ENCODE measurements at places on chromosomes 16 and 17. TPM values are rescaled to one million over a fixed set of nuclear protein-coding genes. Genes with fewer than 3 reads are reported as not detected.

LGALS9C gene
- total RNA-seq, result not detected

EFNB3 gene
- 5.1 TPM for total RNA-seq

GRCh38 chr17:28956112-28956511, 4.8 kb upstream of the PHF12 start:
- DNase-seq, result no peak

DNA sequence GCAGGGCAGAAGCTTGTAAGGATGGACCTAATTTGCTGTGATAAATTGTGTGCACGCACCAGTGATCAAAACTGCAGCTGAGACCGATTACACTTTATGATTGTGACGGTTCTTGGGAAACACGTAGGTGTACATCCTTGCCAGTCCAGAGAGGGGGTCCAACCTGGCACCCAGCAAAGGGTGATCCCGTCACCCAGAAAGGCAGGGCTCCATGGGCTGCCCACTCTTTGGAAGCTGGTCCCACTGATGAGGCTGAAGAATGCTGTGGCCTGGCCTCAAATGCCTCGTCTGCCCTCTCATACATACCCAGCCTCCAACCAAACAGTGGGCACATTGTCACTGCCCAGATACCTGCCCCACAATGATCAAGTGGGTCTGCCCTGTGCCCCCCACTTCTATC, 132.0 kb downstream of the C16orf78 start:
- DNase-seq, result no peak

DNA sequence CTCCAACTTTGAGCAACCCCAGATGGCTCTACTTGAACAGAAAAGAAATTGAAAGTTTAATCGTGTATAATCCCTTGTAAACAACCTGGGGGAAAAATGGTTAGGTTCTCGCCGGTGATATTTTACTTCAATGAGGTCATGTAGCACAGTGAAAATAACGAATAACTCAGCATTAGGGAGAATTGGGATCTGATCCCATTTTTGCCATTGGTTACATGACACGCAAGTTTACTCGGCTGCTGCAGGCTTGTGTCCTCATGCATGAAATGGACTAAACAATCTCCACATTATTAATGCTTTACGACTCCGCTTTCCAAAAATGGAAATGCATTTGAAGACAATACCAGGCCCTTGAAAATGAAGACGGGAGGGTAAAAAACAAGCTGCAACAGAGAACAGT, 45.5 kb upstream of the LRRC37A3 start:
- DNase-seq, result no peak

- DNase-seq, result no peak
Observed at GRCh38 chr17:73956169-73956568, 247.3 kb upstream of the RPL38 start.

Measured in Caco-2 (cell line).